Stimulated activated CD4-positive, alpha-beta T cell treated with anti-CD3 and anti-CD28 coated beads, Interleukin-1b, Interleukin-23, amount 100 ng/mL, for 1 hour (primary cell): ENCODE measurements at places on chromosomes 6 and 20.

- no peak for DNase-seq
These were observed 916 bp upstream of the SUN5 start for GRCh38 chr20:33005132-33005566.

- DNase-seq: no peak
These were observed 799 bp upstream of the ME1 start for GRCh38 chr6:83431545-83432155.

DNA sequence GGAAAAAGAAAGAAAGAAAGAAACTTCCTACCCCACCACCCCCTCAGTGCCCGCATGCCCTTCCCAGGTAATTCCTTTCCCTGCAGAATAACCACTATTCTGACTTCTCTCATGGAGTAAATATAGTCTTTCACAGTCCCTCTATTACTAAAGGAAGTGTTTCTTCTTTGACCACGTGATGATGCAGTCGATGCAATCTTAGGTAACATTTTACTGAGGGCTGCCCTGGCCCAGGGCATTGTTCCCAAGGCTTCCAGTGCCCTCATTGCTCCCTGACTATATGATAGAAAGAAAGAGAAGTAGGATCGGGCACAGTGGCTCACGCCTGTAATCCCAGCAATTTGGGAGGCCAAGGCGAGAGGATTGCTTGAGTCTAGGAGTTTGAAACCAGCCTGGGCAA, 29.1 kb downstream of the ARHGAP40 start:
- DNase-seq: no peak

DNA sequence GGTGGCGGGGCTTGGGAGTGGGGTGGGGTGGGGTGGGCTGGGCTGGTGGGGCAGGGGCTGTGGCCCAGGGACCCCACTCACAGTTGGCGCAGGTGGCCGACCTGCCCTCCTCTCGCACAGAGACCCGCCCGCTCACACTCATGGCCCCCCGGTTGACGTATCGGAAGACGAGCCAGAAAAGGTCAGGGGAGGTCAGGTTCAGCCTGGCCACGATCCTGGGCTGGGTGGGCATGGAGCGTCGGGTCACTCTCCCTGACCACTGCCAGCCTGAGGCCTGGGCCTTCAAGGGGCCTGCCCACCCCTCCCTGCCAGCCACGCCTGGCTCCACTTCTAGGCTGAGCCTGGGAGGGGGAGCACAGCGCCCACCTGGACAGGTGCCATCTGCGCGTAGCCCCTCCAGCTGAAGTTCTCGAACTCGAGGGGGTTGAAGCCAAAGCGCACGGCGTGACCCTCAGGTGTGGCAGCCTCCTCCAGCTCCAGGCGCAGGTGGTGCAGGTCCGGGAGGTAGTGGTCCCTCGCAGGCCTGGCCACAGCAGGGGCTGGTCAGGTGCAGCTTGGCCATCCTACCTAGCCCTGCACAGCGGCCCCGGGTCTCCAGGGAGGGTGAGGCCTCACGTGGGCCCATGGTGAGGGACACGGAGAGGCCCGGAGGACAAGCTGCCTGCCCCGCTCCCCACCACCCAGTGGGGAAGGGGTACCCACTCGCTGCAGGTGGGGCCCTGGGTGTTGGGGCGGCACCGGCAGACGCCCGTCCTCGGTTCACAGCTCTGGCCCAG, 31.2 kb downstream of the ADRM1 start:
- DNase-seq: no peak

- DNase-seq: no peak
These were observed 8.0 kb upstream of the IER3 start for GRCh38 chr6:30752157-30752927.

DNA sequence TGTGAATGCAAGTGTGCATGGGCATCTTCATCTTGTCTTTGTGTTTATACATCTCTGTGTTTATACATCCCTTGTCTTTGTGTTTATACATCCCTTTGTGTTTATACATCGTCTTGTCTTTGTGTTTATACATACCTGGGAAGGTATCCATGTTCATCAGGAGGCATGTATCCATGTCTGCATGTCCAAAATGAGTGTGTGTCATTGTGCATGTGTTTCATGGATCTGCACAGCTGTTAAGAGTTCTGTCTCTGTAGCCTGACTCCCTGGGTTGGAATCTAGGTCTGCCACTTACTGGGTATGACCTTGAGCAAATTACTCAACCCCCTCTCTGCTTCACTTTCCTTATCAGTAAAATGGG, 50.1 kb upstream of the SIRPA start:
- DNase-seq: no peak

- DNase-seq: no peak
These were observed 5.8 kb downstream of the UBE2C start for GRCh38 chr20:45818239-45818638.

GRCh38 chr6:155530219-155530834, 74.7 kb upstream of the NOX3 start:
- no peak for DNase-seq

- DNase-seq: no peak
These were observed 279.9 kb downstream of the SLC35F1 start for GRCh38 chr6:118186672-118187567.

- DNase-seq: no peak
These were observed 46.7 kb upstream of the PKIB start for GRCh38 chr6:122563364-122564052.

DNA sequence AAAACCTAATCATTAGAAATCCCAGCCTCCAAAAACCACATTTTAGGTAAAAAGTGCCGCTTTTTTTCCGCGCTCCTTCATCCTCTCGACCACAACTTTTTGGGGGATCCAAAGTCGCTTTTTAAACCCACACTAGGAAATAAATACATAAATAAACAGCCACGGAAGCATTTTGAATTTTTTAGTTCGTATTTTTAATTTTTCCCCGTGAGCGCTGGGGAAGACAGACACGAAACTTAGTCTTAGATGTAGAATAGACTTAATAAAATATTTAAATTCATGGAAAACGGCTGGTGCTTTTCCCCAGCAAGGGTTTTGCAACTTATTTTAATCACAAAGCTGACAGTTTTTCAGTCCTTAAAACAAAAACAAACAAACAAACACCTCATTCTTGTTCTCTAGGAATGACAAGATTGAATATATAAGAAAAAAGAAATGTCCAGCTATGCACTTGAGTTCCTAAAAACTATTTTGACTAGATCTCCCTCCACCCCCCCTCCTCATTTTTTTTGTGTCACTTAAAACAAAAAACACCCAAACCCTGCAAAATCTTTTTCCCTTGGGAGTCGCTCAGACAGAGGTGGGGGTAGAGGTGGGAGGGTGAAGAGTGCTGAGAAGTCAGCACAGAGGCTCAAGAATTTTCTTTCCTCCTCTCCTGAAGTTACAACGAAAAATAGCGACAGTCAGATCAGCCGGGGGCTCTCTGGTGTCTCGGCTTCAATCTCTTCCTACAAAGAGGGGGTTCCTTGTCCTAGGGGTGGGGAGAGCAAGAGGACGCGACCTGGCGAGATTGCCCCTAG, 43.4 kb upstream of the SUPT3H start:
- DNase-seq: no peak

DNA sequence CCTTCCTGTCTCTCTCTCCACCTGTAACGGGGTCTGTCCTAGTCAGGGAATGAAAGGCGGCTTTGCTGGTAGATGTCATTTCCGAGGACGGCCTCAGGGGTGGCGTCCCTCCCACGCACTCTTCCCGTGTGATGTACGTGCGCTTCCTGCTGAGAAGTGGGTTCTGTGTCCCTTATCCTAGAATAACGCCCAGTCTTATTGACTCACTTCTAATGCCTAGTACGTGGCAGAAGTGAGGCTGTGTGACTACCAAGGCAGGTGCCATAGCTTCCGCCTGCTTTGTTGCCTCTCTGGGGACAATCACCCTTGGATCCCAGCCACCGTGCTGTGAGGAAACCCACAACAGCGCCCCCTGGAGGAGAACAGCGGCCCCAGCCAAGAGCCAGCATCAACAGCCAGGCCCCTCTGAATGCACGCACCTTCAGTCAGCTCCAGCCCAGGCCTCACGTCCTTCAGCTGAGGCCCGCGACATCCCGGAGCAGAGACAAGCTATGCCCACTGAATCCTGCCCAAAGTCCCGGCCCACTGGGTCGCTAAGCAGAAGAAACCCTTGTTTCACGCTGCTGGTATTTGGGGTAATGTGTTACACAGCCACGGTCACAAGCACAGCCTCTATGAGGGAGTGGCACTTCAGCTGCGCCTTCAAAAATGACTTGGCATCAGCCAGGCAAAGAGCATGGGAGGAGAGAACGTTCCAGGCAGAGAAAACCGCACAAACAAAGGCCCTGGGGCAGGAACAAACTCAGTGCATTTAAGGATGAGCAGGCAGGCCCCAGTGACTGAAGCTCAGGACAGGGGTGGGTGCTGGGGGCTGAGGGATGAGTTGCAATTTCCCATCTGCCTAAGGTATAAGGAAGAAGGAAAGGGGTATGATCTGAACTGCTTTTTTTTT, 224.2 kb downstream of the NFATC2 start:
- peak; percentile 39 for DNase-seq

GRCh38 chr6:109393157-109393885, 11.1 kb upstream of the CD164 start:
- DNase-seq: no peak

DNA sequence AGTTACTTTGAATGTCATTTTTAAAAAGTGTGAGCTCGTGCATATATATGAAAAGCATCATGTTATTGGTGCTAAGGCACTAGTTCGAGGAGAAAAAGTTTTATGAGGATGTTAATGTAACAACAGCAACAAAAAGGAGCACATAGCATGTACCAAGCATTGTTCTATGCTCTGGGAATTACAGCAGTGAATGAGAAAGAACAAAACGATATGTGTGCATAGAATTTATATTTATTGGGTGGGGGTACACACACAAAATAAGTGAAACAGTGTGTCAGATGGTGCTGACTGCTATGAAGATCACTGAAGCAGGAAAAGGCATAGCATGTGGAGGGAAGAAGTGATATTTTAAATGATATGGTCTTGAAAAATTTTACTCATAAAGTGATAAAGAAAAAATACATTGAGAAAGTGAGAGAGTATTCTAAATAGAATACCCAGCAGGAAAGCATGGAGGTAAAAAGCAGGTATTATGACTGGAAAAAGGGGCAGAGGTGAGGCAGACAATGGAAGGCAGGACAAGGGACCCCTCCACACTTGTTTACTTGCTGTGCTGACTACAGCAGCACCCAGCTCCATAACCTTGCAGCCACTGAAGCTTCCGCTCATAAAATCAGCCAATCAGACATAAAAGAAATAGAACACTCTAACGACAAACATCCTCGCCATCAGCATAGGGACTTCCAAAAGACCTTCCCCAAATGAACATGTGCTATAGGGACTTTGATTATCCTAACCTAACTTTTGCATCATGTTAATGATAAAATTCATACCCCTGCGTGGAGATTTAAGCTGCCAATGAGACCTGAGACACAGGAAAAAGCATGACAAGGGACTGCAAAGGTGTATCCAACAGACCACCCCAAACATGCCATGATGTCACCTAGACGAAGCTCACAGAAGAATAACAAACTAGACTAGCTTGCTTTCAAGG, 119.9 kb downstream of the HFE start:
- no peak for DNase-seq

DNA sequence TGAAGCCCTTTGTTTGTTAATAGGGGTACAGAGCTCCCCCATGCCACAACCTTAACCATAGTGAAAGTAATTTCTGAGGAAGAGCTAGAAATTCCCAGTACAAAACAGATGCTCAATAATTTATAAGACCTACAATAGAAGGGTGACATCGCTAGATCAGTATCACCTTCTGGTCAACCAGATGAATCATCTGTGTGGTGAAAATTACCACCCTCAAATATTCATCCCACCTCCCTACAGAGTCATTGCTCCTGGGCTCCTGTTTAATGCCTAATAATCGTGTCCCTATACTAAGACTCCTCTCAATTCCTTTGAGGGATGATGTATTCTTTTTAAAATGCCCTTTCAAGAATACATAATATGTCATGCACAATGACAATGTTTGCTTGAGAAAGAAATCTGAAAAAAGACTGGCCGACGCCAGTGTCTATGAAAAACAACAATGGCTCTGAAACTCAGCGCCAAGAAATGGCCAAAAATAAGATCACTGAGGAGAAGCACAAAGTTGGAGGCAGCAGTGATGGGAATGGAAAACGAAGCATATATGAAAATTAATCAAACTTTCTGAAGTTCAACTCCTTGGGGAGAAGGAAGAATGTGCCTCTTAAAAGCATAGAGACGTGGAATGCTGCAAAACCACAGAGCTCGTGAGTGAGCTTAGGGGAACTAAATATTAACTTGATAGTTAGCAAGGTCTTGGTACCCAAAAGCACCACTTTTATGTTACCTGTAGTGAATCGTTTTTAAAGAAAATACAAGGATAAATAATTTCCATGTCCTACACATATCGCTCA, 11.0 kb upstream of the ADGRF5 start:
- DNase-seq: no peak

DNA sequence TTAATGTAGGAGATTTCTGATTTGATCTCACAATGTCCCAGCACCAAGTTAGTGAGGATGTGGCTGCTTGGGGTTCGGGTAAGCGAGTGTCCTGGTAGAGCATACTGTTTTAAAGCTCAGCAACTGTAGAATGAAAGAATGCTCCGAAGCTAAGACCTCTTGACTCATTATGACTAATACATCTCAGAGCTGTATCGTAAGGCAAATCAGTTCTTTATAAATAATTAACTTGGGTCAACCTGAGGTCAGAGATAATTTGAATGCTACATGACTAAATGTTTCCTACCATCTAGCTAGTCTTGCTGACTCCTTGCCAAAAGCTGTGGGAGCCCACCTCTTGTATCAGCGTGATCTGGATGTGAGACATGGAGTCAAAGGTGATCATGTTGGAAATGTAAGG, 128.8 kb upstream of the PDE7B start:
- DNase-seq: no peak

- DNase-seq: no peak
These were observed 181.0 kb upstream of the ZNF217 start for GRCh38 chr20:53774461-53775203.

DNA sequence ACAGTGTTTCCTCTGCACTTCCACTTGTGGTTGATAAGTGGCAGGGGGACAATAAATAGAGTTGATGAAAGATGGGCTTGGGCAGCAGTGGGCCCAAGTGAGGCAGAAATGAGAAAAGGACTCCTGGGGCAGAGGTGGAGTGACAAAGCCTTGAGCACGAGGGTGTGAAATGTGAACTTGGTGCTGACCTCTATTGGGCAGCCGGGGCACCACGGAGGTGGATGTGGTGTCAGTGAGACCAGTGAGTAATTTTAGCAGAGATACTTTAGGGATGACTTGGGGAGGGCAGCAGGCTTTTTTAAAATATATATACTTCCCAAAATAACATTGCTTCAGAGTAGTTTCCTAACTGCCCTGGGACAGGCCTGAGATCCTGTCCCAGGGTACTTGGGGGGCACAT, 30.6 kb upstream of the MYLK2 start:
- no peak for DNase-seq

DNA sequence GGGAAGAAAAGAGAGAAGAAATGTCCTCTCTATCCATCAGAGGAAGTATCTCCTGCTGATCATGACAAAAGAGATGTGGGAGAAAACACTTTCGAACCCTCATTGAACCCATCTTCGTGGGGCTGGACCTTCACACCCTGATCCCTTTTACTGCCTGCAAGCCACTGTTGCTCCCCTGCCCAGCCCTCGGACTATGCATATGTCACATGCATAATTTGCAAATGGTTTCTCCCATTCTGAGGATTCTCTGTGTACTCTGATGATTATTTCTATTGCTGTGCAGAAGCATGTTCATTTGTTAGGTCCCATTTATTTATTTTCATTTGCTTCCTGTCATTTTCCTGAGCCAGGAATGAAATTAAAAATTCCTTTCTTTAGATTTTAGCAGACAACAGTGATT, 64.7 kb downstream of the DNAAF9 start:
- no peak for DNase-seq

- DNase-seq: no peak
These were observed 128.1 kb downstream of the OPRM1 start for GRCh38 chr6:154167126-154167525.

GRCh38 chr6:131744432-131745287, 33.8 kb upstream of the CTAGE9 start:
- DNase-seq: no peak

GRCh38 chr20:12957968-12958367, 50.8 kb upstream of the SPTLC3 start:
- no peak for DNase-seq
